Activated naive CD8-positive, alpha-beta T cell treated with anti-CD3 and anti-CD28 coated beads, Interleukin-2, amount 50 U/mL, for 24 hours (primary cell): ENCODE measurements at places on chromosomes 6 and 20.

- DNase-seq, result no peak
Measured at GRCh38 chr6:51349857-51350256, 531.2 kb downstream of the TFAP2B start.

- DNase-seq, result no peak
Measured at GRCh38 chr20:58645412-58645968, 5.6 kb upstream of the STX16 start.

GRCh38 chr6:98498866-98499265 lies 335.5 kb upstream of the POU3F2 start:
- no peak for DNase-seq

GRCh38 chr20:24604966-24605665 lies 135.7 kb downstream of the SYNDIG1 start:
- no peak for DNase-seq

GRCh38 chr6:28774292-28775051 lies 149.3 kb downstream of the TRIM27 start:
- DNase-seq, result no peak

DNA sequence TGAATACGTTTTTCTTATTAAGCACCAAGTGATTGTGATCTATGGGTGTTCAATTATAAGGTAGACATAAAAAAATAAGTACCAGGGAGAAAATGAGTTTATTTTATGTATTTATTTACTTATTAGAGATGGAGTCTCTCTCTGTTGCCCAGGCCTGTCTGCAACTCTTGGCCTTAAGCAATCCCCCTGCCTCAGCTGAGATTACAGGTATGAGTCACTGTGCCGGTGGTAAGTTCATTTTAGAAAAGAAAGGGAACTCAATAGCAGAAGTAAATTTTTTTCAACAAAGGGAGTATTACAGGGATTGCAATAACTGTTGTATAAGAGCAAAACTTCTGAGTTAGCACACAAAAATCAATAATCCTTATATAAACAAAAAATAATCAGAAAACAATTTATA lies 98.7 kb upstream of the FUT9 start:
- no peak for DNase-seq

DNA sequence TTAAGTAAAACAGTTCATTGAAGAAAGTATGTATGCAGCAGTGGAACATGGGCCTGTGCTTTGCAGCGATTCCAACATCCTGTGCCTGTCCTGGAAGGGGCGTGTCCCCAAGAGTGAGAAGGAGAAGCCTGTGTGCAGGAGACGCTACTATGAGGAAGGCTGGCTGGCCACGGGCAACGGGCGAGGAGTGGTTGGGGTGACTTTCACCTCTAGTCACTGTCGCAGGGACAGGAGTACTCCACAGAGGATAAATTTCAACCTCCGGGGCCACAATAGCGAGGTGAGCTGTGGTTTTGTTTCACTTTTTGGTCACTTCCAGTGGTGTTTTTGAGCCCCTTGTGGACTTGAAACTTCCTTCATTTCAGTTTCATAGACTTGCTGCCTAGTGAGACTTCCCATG lies 1.7 kb downstream of the TULP4 start:
- DNase-seq, result no peak

DNA sequence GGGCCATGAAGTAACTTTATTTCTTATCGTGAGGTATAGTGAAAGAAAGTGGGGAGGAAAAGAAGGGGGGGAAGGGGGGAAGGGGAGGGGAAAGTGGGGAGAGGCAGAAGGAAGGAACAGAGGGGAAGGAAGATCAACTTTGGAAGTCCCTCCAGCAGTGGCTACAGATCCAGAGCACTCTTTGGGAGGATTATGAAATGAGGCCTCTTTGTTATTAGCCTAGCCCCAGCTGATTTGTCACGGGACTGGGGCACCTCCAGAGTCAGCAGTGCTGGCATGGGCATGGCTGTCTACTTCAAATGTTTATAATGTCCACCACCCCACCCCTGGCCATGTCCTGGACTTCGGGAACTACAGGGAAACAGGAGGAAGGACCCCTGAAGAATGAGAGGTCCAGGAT lies 7.6 kb downstream of the MOCS1 start:
- DNase-seq, result no peak

- no peak for DNase-seq
Measured at GRCh38 chr6:144338951-144339700, 54.0 kb downstream of the UTRN start.

DNA sequence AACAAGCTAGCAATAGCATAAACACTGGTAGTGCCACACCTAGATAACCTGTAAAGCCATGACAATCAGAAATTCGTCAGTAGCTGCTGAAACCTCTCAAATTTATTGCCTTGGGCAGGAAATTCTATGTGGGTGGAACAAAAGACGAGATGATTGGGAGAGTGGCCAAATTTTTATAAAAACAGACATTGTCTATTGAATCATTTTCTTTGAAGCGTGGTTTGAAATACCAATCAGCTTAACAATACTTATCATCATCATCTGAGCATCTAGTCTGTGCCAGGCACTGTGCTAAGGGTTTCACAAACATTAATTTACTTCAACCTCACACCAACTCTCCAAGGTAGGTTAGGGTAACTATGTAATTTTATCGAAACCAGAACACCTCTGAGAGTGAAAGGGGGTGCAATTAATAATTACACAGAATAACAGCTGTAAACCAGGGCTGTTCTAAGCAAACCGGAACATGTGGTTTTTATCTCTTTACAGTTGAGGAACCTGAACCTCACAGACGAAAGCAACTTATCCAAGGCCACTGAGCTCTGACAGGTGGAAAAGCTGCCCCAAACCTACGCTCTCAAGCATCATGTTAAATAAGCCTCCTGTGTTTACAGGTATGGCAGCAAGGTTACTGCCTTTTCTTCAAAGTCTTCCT lies 43.4 kb downstream of the NHSL1 start:
- DNase-seq, result no peak

DNA sequence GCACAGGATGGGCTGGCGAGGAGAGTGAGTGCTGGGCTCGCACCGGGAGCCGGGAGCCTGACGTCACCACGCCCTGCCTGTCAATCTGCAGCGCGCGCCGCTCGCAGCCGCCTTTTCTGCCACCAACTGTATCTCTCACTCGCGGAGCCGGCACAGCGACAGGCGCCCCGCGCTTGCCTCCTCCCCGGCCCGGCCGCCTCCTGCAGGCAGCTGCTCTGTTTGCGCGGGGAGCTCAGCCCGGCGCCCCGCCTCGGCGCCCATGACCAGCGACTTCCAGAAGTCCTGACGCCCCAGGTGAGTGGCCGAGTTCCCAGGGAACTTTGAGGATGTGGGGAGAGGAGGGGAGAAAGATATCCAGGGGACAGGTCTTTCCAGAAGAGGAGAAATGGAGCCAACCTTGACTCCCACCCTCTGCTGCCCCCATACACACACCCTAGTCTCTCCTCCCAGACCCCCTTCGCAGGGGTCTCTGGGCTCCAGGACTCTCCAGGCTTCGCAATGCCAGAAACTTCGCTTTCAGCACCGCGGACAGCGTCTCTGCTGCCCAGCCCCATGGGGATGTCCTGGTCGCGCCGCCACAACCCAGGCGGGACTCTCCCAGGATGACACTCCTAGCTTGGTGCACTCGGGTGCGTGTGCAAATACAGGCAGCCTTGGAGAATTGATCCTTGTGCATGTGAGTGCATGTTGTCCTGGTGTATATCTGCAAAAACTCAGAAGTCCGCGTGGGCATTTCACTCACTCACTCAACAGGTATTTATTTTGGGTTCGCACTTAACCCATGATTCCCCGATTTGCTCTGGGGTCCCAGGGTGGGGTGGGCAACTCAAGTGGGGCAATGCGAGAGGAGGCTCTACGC lies at the start of gene GPR6:
GPR6 (plus strand) TSS at position 138 of the 859 bp plus-strand sequence. CDS start 802 bp downstream, outside the sequence.
- DNase-seq, result peak; percentile 63

- no peak for DNase-seq
Measured at GRCh38 chr6:52653151-52653550, 17.8 kb upstream of the TMEM14A start.

GRCh38 chr20:52889225-52889624 lies 82.9 kb upstream of the TSHZ2 start:
- DNase-seq, result no peak

GRCh38 chr20:47019121-47019824 lies 124.6 kb downstream of the EYA2 start:
- DNase-seq, result no peak

GRCh38 chr6:10398446-10399218 lies 16.2 kb downstream of the TFAP2A start:
- no peak for DNase-seq

DNA sequence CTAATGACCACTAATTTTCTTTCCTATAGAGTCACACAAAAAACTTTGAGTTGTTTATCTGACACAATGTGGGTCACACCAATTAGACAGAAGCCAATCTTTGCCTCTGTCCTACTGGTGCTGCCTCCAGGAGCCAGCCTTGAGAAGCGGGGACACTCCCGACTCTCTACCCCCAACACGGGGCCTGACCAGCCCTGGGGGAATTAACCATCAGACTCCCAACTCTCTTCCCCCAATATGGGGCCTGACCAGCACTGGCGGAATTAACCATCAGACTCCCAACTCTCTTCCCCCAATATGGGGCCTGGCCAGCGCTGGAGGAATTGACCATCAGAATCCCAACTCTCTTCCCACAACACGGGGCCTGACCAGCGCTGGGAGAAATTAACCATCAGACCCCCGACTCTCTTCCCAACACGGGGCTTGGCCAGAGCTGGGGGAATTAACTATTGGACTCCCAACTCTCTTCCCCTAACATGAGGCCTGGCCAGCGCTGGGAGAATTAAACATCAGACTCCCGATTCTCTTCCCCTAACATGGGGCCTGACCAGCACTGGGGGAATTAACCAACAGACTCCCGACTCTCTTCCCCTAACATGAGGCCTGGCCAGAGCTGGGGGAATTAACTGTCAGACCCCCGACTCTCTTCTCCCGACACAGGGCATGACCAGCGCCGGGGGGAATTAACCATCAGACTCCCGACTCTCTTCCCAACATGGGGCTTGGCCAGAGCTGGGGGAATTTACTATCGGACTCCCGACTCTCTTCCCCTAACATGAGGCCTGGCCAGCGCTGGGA lies 12.5 kb downstream of the CST7 start:
- DNase-seq, result no peak

GRCh38 chr6:157946865-157947532 lies 34.7 kb upstream of the SYNJ2 start:
- DNase-seq, result no peak

GRCh38 chr6:160678230-160678629 lies 14.2 kb upstream of the LPA start:
- DNase-seq, result no peak

DNA sequence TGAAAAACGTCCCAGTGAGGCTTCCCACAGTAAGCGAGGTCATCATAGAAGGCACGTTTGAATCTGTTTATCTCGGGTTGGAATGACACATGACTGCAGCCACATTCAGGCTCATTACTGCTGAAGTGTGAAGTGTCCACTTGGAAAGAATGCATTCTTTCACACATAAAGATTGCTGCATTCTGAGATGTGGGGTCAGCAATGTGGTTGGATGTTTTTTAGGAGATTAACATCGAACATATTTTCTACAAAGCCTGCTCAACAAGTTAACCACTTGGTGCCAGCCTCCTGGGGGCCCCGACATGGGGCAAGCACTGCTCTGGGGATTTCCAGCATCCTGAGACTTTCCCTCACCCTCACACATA lies 79.9 kb downstream of the BMP6 start:
- no peak for DNase-seq

DNA sequence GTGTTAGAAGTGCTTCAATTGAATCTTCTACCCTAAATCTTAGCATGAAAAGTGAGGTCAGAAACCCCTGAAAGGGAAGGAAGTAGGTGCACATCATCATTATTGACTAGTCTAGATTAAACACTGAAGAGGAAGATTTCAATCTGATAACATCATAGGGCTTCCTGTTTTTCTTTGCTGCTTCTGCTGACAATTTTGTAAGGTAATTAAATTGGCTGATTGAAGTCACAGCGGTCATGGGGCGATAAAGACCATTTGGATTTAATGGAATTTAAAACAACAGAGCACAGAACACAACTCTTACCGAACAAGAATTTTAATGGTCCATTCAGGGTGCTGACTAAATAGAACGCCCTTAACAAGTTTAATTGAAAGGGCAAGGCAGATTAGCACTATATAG lies 11.3 kb downstream of the GRIK2 start:
- no peak for DNase-seq

GRCh38 chr20:37867289-37868195 lies 35.4 kb upstream of the VSTM2L start:
- DNase-seq, result no peak

- DNase-seq, result no peak
Measured at GRCh38 chr6:33923857-33924514, 120.2 kb upstream of the MLN start.

DNA sequence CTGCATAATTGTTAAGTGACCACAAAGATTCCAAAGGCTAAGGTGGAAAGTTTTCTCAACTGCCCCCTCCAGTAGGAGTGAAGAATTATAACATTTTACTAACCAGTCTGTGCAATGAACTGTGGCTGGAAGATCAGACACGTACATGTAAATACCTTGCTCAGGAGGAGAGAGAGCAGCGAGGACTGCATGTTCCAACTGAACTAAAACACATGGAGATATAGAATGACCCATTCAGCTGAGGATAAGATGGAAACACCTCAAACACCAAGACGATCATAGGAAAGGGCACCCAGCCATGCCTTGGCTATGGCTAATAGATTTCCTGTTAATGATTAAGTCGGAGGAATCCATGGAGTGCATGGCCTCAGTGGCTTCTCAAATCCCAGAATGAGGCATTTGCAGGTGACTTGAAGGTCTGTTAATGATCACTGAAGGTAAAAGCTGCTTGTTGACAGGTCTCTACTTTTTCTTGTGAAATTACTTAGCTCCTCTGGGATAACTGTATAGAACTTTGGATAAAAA lies 875.6 kb downstream of the TFAP2A start:
- DNase-seq, result no peak

GRCh38 chr6:84967389-84967788 lies 203.0 kb upstream of the TBX18 start:
- no peak for DNase-seq

DNA sequence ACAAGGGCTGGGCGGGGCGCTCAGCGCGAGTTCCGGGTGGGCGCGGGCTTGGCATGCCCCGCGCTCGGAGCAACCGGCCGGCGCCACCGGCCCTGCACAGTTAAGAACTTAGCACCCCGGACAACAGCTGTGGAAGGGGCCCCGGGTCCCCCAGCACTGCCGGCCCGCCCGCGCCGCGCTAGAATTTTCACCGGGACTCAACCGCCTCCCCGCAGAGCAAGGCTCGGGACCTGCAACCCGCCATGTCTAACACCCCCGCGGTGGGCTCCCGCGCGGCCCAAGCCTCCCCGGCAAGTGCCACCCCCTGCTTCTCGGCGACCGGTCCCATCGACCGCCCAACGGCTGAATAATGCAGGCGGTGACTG lies 5.2 kb upstream of the PSMG4 start:
- DNase-seq, result no peak

GRCh38 chr20:12113468-12114371 lies 196.0 kb downstream of the BTBD3 start:
- no peak for DNase-seq

GRCh38 chr20:5996765-5997164 lies 46.3 kb downstream of the MCM8 start:
- DNase-seq, result peak; percentile 22
